ENCODE measurements at places on chromosomes 6 and 20.

DNA sequence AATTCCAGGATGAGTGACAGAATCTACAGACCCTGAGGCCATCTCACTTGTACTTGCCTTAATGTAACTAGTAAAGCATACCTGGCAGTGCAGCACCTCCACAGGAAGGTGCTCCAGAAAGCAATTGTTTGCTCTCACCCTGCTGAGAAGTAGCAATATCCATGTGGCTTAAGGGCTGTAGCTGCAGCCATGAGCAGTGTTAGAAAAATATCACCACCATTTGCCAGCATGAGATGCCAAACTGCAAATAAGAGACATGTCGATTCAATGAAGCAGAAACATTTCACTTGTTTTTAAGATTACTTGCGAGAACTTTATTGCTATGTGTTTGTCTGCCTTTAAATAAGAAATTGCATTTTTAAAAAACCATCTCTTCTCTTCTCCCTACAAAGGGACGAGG lies 151.5 kb downstream of the PRL start:
- DNase-seq: no peak

DNA sequence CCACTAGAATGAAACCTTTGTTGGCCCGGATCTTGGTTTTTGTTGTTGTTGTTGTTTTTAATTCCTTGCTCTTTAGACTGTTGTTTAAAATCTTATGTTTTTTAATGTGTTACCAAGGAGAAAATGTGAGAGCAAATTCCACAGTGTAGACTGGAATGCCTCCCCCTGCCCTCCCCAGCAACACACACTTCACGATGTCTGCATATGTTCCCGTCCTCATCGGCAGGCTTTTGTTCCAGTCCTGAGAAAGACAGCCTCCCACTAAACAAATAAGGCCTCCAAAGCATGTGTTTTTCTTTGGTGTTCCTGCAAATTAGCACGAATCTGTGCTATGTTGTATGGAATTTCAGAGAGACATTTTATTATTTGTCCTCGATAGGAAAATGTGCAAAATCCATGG lies 263.3 kb upstream of the QKI start:
- DNase-seq: no peak

DNA sequence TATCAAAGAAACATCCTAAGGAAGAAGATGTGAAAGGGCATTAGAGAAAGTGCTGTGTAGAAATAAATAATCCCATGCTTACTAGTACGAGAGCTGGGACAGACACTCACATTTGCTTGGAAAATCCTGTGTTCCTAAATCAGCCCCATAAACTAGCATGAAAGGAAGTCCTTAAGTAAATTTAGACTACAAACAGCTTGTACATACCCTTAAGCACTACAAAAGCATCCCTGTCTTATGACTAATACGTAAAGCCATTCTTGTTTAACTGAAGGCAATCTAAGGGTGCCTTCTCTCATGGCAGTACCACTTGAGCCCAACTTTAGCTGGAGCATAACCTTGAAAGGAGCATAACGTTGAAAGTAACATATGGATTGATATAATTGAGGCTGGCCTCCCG lies 15.4 kb upstream of the FOXQ1 start:
- no peak for DNase-seq

DNA sequence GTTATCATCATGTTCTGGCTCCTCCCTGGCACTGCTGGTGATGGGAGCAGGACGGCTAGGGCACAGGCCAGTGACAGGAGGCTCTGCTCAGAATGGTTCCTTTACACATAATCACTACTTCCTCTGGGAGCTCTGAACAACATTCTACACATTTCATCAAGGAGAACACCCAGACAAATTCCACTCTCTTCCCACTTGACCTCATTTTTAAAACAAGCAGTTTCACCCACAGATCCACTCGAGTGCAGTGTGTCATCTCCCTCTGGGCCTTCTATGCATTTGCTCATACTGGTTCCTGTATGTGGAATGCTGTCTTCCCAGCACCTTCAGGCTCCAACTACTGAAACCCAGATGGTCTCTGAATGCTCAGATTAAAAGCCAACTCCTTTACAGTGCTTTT lies 84.8 kb downstream of the ELOVL5 start:
- DNase-seq: no peak

GRCh38 chr6:167956983-167957492 lies 40.4 kb upstream of the KIF25 start:
- no peak for DNase-seq

- no peak for DNase-seq
Observed at GRCh38 chr6:168226902-168227318, 92.7 kb downstream of the DACT2 start.

DNA sequence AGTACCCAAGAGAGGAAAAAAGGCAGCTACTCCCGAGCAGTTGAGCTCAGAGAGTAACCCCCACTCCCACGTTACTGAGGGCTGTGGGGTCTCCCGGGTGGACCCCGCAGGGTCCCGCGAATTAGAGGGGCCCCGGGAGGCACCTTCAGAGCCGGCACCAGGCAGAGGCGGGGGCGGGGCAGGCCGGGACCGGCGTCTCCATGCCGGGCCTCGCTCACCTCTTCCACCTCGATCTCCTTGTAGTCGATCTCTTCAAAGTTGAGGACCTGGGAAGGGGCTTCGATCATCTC lies 381 bp downstream of the MAP3K7 start:
- DNase-seq: no peak

- DNase-seq: peak; percentile 5
Observed at GRCh38 chr6:34170346-34170745, 24.5 kb upstream of the GRM4 start.

GRCh38 chr6:162728706-162729105 lies 932 bp downstream of the PACRG start:
- no peak for DNase-seq

- DNase-seq: no peak
Observed at GRCh38 chr6:101818051-101818450, 424.5 kb downstream of the GRIK2 start.

DNA sequence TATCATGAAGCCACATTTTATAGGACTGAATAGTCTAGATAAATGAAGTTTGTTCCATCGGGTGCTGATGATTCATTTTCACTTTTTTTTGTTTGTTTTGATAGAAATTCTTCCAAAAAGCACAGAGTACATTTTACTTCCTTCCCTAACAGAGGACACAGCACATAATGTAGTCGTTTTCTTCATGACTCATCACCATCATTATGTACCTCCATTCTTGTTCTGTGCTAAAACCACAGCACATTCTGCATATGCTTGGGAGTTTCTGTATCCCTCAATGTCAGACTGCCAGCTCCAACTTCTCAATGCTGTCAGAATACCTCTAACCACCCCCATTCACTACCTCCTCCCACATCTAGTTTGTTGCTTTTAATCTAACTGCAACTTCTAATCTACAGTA lies 1004.9 kb upstream of the ADGRB3 start:
- DNase-seq: no peak

GRCh38 chr6:45191414-45191813 lies 136.7 kb upstream of the RUNX2 start:
- no peak for DNase-seq

GRCh38 chr6:18386298-18386976 lies 713 bp upstream of the RNF144B start:
- no peak for DNase-seq

DNA sequence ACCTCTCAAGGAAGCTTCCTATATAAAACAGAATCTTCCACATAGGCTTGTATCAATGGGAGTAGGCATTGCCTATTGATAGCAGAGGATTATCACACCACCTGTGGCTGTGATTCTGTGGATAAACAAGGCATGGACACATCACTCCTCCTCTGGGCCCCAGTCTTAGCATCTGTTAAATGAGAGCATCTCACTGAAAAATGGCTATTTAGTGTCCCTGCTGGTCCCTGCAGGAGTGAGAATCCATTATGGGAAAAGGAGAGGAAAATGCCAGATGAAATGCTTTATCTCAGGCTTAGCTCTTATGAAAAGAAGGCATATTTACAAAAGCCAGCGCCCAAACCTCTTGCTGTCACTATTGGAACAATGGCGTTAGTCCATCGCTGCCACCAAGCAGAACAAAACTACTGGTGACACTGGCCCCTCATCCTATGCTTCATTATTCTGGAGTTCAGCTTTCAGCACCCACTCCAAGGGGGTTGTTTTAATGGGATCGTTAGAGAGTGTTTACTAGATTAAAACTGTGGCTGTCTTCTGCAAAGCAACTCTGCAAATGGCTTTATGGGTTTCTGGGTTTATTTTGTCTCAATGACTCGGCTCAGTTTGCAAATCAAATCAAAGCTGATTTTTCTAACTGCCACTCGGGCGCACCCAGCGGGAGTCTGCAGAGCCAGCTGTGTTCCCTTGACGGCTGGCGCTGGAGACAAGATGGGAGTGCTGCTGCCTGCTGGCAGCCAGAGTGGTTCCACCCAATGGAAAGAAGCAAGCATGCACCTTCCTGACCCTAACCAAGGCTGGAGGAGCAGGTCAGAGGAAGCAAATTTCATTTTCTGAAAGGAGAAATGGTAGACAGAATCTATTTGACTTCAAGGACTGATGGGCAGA lies 658.8 kb upstream of the CHD6 start:
- DNase-seq: no peak

DNA sequence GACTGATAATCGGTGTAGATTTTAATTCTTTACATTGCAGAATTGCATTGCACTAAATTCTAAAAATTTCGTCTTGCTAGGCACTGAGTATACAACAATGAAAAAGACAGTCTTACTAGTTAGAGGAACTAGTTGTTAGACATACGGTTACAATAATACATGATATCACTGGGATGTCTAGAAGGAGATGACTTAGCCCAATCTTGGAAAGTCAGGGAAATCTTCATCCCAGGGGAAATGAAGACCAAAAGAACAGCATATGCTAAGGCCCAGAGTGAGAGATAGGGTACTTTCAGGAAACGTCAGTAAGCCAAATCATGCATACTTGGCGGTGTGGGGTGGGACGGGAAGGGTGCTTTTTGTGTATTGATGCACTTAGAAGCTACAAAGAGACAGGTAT lies 901 bp downstream of the CEP57L1 start:
- no peak for DNase-seq

GRCh38 chr6:21616005-21616404 lies 22.5 kb downstream of the SOX4 start:
- no peak for DNase-seq

DNA sequence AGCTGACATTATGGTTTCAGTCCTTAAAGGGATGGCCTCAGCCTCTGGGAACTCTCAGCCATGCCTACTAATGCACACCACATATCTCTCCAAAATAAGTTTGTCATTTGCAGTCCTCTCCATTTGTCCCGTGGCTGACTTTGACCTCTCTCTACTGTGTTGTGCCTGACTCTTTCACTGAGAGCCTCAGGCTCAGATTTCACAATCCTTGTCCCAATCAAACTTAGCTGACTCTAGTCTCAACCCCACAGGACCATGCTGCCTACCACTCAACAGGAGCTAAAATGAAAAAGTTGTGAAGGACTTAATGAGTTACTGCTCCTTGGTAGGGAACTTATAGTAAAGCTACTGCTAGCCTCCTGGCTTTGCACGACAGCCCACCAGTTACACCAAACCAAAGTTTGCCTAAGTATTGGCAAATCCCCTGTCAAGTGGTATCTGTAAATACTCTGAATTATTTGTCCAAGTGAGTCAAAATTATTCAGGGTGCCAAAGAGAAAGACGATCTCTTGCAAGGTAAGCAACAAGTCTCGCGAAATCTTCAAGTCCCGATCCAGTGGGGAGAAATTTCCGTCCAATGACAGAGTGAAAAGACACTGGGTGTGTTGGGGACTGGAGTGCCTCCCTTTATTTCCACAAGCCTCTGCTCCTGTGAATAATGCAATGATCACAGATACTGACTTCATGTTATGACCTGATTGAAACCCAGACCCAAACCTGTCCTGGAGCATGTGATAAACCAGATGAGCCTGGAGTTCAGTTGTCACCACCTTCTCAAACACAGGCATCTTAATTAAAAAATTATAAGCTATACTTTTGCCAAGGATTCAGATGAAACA lies 124.4 kb upstream of the FOXQ1 start:
- no peak for DNase-seq

DNA sequence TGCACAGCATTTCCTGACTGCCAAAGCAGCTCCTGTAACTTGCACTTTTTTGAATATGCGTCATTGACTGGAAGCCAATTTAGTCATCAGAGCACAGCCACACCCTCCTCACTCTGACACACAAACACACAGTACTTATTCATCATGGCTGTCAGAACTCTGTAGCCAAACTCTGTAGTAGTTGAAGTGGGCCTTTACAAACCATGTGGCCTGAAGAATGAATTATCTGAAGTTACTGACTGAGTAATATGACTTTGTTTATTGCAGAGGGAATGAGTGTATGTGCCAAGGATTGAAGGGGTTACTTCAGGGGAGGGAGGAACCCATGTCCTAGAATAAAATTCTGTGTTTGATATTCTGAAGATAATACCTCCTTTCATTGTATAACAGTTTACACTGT lies 102.7 kb downstream of the FIG4 start:
- no peak for DNase-seq

DNA sequence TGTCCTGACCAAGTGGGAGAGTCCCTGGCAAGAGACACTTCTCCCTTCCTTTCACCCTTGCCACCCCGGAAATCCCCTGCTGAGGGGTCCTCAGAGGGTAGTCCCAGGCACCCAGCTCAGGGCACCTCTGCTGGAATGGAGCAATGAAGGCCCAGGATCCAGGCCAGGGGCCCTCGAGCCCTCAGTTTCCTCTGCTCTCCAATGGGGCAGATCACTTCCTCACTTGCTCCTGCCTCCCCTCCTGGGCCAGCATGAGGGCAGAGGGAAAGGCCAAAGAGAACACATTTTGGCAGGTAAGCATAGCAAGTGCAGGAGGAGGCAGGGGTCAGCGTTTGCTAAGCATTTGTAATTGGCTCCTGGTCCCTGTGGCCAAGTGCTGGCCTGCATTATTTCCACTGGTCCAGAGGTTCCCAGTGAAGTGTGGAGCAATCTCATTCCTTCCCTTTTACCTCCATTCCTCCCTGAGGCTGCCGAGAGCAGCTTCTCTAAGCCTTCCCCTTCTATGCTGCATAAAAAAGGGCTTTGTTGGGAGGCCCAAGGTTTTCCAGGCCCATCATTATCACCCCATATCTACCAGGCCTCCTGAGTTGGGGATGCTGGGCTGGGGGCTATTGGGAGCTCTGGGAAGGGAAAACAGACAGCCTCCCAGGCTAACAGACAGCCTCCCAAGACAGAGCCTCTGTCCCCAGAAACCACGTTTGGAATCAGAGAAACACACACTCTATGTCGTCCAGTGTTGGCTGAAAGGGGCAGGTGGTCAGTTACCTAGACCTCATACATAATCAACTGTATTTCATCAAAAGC lies 28.8 kb upstream of the VEGFA start:
- peak; percentile 38 for DNase-seq

- no peak for DNase-seq
Observed at GRCh38 chr6:46606338-46606737, 46.3 kb downstream of the CYP39A1 start.

DNA sequence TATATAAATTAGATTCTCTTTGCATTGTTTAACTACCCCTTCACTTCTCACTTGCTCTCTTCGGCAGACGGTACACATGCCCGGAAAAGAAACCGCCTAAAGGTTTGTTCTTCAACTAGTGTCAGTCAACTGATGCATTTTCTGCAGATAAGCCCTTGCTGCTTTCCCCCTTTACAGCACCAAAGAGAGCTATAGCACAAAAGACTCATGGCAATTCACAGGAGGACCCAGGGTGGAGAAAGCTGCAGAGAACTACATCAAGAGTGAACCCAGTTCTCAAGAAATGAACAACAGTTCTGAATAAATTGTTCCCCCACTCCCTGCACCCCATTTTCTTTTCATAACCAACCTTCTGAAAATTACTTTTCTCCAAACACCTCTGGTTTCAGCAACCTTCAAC lies 8.9 kb downstream of the CD164 start:
- DNase-seq: no peak
